ENCODE measurements at places on chromosomes 4 and X.

DNA sequence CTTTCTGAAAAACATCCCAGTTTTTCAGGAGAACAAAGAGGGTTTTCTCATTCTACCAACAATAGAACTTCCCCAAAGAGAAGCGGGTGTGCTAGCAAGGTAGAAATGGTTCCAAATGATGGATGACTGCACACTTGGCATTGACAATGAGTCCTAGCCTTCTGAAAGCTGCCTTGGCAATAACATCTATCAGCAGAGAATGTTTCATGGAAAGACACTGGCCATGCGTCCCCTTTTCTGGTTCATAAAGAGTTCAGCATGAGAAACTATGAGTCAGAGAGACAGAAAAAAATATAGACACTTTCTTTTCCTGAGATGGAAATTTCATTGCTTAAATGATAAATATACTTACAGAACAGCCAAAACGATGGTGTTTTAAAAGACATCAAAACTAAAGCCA lies 236.9 kb upstream of the PRKX start:
- DNase-seq = no peak

GRCh38 chrX:50815120-50815519 lies 1.1 kb upstream of the SHROOM4 start:
- no peak for DNase-seq

DNA sequence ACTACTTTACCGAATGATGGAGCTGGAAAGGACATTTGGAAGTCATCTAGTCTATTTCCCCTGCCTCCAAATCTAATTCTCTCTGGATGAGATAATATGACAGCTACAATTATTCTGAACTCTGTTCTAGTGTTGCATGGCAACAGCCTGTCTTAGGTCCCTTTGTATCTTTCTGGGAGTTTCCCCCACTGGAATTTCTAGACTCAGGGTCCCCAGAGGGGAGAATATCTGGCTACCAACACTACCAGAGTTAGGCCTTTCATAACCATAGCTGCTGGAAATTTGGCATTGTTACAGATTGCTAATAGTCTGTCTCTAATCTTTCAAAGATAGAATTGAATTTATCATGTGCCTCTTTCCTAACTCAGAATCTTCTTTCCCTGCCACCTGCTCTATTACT lies 4.5 kb downstream of the MSN start:
- DNase-seq = no peak

DNA sequence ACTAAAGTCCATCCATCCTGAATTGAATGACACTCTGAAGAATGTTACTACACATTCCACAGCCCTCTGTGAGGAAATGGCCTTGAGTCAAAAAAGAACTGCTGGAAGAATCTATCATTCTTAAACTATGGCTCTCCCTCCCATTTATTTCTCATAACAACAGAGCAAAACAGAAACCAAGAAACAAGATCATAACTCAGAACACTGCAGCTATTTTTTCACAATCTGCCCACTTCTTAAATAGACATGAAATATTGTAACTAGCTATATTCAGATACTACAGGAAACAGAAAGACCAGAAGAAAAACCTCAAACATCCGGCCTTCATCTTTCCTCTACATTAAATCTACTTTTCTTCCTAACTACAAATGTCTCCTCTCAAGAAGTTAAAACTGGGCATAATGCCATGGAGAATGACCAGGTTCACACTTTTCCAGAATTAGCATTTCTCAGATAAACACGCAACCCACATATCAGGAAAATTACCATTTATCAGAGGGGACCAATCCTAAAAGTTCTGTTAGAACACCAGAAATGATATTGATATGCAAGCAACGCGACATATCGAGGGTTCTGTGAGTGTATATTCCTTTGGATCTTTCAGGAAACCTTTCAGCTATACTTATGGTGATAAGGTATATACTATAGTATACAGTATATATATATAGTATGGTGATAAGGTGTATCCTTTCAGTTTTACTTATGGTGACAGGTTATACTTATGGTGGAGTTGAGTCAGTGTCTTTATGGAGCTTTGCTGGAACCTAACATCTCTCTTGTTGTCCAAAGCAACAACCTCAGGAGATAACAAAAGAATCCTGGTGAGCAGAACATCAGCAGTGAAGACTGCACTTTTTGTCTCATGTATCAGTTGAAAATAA lies 60.4 kb upstream of the IRF2 start:
- DNase-seq = no peak

DNA sequence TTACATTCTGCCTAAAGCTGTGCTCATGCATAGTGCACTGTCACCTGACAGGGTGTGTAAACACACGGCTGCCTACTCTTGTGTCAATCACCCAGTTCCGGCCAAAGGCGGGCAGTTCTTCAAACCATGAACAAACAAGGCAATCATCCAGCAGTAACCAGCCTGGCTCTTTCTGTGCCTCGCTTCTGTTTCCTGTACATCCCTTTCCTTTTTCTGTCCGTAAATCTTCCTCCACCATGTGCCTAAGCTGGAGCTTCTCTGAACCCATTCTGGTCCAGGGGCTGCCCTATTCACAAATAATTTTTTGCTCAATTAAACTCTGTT lies 60.8 kb upstream of the CBR4 start:
- DNase-seq = no peak

GRCh38 chr4:73620115-73620792 lies at the start of gene RASSF6:
RASSF6 (minus strand) TSS chr4:73620436; CDS start chr4:73611795, 8,641 bp downstream.
- DNase-seq = no peak

GRCh38 chr4:135963009-135963408 lies 1569.3 kb downstream of the PCDH18 start:
- no peak for DNase-seq

DNA sequence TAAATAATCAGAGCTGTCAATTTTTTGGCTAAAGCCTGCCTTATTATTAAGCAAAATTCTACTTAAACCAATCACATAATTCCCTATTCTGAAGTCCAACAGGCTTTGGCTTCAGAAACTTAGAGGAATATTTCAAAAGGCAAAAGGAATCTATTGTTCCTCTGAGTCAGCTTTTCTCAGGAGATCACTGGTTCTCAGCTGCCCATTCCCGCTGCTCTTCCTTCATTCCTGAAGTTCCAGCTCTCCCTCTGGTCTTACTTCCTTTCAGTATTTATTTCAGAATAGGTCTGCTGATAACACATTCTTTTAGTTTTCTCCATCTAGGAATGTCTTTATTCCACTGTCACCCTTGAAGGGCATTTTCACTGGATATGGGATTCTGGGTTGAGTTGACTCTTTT lies 133.7 kb downstream of the SOWAHB start:
- DNase-seq = no peak

GRCh38 chr4:83490876-83491450 lies 6.1 kb upstream of the ABRAXAS1 start:
- no peak for DNase-seq

DNA sequence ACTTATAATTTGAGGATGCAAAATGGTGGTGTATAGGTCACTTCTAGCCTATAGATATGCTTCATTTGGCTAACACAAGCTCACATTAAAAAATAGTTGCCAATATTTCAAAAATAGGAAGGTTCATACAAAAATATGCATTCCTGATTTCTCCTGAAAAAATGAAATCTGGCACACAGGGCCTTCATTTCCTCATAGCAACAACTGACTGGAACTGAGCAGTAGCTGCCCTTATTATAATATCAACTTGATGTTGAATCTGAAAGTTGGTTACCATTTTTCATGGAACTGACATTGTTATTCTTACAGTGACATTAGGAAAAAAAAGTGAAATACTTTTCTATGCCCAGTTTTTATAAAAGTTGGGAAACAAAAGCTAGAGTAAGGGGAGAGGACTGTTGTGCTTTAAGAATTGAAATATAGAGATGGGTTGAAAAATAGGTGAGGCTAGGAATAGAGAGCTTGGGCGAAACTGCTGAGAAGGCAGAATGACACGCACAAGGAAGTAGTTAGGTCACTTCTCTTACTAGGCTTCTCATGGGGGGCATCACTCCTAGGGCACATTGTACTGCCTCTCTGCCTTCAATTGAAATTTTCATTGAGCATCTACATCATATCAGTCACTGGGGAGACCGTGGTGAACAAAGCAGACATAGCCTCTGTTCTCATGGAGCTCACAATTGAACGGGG lies 43.1 kb upstream of the C1GALT1C1 start:
- DNase-seq = no peak

- DNase-seq = no peak
Measured at GRCh38 chrX:139751053-139751452, 43.1 kb upstream of the MCF2 start.

DNA sequence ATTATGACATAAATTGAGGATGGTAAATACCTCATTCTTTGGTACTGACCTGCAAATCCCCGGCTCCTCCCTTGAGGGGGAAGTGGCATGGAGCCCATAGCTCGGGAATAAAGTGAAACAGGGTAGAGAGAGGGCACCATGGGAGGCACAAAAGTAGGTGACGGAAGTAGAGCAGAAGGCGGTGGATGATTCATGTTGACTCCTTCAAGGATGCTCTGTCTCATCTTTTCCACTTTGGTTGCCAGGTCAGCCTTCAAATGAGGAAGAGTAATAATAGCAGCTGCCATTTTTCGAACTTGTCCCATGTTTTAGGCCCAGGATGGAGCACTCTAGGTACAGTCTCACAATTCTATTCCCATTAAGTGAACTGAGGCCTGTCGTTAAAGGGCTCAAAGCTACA lies 41.4 kb upstream of the PHF8 start:
- DNase-seq = no peak

DNA sequence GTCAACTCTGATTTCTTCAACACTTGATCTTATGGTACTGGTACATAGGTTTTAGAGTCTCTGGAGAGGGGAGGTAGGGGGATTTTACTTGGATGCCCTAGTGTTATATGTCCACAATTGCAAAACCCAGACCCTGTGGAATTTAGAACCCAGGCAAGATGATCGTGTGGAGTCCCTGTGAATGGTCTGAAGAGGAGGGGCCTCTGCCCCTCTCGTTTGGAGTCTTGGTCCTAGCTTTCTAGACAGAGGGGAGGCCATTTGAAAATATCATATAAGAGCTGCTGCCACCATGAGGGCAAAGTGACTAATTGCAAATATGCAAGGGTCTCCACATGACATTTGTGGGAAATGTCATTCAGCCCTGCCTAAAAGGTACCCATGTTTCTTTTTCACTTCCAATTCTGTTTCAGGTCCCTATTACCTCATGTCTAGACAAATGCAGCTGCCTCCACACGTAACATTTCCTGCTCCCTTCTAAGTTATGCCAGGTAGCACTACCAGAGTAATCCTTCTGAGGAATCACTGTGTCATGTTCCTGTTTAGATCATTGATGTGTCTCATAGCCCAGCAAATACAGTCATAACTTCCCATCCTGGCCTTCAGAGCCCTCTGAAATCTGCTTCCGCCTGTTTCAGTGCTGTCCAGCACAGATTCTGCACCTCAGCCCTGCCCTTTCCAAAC lies 126.8 kb downstream of the KLHL8 start:
- DNase-seq = peak; percentile 31

- DNase-seq = no peak
Measured at GRCh38 chr4:38387819-38388218, 276.2 kb upstream of the KLF3 start.

GRCh38 chr4:73864961-73865360 lies 4.2 kb upstream of the CXCL1 start:
- DNase-seq = no peak

GRCh38 chrX:110268886-110269285 lies 49.0 kb downstream of the AMMECR1 start:
- no peak for DNase-seq

GRCh38 chrX:9211269-9211668 lies 177.3 kb upstream of the FAM9B start:
- DNase-seq = no peak

DNA sequence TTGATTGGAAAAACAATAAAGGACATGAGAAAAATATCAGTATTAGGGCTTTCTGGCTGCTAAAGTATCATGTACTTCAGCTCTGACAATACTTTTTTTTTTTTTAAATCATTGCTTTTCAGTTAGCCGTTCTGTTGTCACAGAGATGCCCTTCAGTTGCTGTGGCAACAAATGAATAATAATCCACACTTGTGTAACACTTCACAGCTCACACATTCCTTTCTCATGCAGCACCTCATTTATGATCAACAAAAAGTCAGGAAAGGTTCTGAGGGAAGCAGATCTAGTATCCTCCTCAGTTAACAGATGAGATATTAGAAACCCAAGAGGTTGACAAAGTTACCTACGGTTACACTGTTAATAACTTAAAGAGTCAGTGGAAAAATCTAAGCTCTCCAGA lies 444.2 kb upstream of the SLIT2 start:
- no peak for DNase-seq

GRCh38 chr4:146762016-146762415 lies 123.3 kb downstream of the POU4F2 start:
- no peak for DNase-seq

GRCh38 chr4:42262701-42263490 lies 110.4 kb upstream of the BEND4 start:
- no peak for DNase-seq

DNA sequence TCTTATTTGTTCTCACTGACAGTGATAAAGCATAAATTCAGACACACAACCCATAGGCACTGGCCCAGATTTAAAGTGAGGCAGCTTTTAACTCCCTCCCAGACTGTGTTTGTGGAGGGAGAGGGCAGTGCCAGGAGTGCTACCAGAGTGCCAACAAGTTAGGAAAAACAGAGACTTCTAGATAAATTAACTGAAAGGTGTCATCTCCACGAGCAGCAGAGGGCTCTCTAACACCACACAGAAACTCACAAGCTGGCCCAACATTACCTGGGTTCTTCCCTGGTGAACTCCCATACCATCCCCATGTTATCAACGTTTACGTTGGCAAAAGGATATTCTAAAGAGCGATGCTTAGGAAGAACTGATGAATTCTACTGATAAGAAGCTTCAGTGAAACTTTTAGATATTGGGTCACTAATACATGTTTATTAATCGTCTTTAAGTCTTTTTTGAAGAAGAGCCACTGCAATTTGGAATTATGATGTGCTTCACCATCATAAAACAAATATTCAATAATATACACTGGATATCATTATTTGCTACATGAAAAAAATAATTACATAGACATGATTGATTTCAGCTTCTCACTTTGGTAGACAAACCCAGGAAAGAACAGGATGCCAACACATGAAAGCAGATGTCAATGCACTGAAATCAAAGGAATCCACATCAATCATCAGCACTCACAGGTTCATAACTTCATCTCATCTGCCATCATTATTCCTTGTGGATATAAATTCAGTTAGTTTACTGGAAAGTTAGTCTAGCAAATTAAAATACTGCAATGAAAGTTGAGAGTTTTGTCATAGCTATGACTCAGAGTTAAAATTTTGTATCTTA lies 121.2 kb upstream of the NAP1L5 start:
- DNase-seq = peak; percentile 18

- no peak for DNase-seq
Measured at GRCh38 chrX:70434914-70435586, 9.6 kb upstream of the DLG3 start.

DNA sequence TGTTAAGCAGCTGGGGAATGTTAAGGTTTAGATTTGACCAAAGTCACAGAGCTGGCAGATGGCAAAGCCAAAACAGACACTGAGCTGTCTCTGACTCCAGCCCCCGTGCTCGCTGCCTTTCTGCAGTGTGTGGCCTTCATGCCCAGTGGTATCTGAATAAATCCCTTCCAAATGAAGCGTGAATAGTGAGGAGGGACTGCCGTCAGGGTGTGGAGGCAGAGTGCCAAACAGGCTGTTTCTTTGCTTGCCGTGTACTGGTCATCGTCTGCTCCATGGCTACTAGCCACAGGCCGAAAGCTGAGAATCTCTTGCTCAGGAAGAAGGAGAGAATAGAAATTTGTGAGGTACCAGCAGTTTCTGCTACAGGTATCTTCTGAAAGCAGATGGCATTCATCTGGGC lies 19.7 kb downstream of the PRIMPOL start:
- no peak for DNase-seq

- no peak for DNase-seq
Measured at GRCh38 chrX:916230-916599, 285.6 kb downstream of the SHOX start.

- no peak for DNase-seq
Measured at GRCh38 chr4:85084371-85085094, 118.0 kb upstream of the WDFY3 start.

- DNase-seq = no peak
Measured at GRCh38 chr4:89574176-89574575, 262.8 kb downstream of the SNCA start.

All from amygdala (tissue), 56 donors.